Vagina (tissue), 2 donors: ENCODE measurements at places on chromosomes 16 and 17.

DNA sequence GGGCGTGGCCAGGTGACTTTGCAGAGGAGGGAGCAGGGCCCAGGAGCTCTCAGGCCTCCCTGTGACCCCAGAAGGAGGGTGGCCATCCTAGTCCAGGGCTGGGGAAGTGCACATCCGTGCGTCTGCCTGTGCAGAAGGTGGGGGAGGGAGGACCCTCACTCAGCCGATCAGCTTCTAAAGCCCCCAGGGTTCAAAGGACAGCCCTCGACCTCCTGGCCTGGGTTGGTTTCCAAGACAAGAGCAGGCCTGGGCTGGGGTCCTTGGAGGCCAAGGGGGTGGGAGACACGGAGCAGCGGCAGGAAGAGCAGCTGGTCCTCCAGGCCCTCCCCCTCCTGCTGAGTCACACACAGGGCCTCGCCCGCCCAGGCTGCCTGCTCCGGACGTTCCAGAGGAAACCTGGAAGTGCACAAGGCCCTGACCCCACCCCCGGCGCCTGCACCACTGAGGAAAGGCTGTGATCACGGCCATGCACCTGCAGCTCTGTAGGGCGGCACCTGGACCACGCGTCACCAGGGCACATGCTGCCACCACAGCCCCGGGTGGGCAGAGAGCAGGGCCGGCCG lies 67.1 kb upstream of the ZNF469 start:
- no peak for DNase-seq

DNA sequence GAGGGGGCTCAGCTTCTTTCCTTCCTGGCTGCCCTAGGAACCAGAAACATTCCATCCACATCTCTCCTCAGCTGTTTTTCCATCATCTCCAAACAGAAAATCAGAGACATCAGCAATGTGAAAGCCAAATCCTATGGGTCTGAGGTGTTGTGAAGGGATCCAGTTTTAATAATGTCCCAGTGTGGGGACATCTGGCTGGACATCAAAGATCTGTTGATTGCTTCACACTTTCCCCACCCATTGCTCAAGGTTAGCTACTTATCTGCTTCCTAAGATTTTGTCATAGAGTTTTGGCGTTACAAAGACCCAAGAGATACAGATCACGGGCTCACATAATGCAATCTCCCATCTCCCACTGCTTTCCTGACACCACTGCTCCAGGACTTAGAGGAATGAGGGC lies 47.8 kb upstream of the AXIN2 start:
- DNase-seq, result no peak

- no peak for DNase-seq
These were observed 2.4 kb upstream of the SOCS7 start for GRCh38 chr17:38349097-38349730.

DNA sequence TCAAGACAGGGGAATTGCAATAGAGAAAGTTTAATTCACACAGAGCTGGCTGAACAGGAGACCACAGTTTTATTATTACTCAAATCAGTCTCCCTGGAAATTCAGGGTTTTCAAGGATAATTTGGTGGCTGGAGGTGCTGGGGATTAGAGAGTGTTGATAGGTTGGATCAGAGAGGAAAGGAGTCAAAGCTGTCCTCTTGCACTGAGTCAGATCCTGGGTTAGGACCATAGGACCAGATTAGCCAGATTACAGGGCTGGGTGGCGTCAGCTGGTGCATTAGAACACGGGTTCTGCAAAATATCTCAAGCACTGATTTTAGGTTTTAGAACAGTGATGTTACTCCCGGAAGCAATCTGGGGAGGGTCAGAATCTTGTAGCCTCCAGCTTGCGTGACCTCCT lies 1.8 kb upstream of the NSMCE1 start:
- no peak for DNase-seq

DNA sequence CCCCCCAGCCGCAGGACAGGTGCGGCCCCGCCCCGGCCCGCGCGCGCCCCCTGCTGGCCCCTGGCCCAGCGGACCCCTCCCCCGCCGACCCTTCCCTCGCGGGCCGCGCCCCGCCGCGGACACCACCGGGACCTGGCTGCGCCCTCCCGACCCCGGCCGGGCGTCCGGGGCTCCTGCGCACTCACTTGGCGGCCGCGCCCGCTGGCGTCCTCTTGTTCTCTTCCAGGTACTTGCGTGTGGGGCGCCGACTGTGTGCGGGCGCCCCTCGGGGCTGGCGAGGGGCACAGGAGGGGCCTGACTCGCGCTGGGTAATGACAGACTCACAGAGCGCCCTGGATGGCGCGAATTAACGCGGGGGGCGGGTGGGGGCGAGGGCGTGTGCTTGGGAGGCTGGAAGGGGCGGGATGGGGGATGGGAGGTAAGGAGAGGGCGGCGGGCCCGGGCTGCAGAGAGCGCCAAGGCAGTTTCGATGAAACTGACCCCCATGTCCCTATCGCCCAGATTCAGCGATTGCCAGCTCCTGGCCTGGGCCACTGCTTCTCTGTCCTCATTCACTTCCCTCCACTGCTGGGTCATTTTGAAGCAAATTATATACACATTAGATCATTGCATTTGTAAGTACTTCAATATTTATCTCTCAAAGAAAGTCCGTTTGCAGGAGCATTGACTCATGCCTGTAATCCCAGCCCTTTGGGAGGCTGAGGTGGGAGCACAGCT lies 445 bp upstream of the DBNDD1 start:
- no peak for DNase-seq

GRCh38 chr17:34713687-34714086 lies 134.3 kb downstream of the TMEM132E start:
- peak; percentile 74 for DNase-seq
